ENCODE measurements at places on chromosomes 3 and 15. TPM values are rescaled to one million over a fixed set of nuclear protein-coding genes. Genes with fewer than 3 reads are reported as not detected.

The DUOXA1 gene
- 0.11 TPM for polyA plus RNA-seq

The TRH gene
- not detected for polyA plus RNA-seq

- DNase-seq: no peak
Measured at GRCh38 chr3:40169983-40170382, 139.5 kb upstream of the EIF1B start.

DNA sequence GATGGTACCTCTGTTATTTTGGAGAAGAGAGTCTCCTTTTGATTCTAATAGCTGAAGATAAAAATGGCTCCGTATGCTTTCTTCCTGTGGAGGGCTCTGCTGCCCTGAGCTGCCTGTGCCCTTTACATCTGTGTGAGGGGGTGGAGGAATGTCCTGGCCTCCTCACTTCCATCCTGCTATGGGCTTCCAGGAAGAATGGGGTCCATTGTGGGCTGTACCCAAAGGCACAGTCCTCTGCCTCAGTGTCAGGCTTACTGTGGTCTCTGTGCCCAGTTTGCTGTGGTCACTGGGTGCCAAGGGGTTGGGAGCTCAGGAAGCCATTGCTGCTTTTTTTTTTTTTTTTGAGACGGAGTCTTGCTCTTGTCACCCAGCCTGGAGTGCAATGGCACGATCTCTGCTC is 14.4 kb downstream of the DAG1 start:
- DNase-seq: no peak

The GPR62 gene
- 0.06 TPM for polyA plus RNA-seq

DNA sequence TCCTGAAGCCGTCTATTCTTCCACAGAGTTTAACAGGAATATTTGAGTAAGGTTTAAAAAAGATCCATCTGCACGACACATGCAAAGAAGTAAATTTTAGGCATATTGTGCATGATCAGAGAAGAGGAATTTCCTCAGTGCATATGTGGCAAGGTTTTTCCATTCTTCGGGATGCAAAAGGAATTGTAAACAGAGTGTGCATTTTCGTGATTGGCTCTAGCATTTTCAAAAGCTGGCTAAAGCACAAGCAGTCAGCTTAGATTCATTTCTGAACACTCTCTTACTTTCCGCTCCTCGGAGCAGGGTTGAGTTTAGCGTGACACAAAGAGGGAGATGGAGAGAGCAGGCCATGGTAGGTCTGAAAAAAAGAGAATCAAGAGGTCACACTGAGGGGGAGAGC is 128.2 kb downstream of the ADAMTS9 start:
- no peak for DNase-seq

The CTXN2 gene
- not detected for polyA plus RNA-seq

Measured in heart left ventricle (tissue), 16 donors.